Activated naive CD4-positive, alpha-beta T cell treated with anti-CD3 and anti-CD28 coated beads, Interleukin-2, amount 10 ng/mL, durations not matched to agents 5 hours and 36 hours (primary cell): ENCODE measurements at places on chromosomes 2 and 18. TPM values are rescaled to one million over a fixed set of nuclear protein-coding genes. Genes with fewer than 3 reads are reported as not detected.

Gene SLC19A3
- not detected for total RNA-seq

Gene MERTK
- total RNA-seq: 0.13 TPM

Gene AQP4
- not detected for total RNA-seq

Gene LYPD1
- total RNA-seq: not detected

Gene RRM2
- 332 TPM for total RNA-seq

Gene MAP2
- not detected for total RNA-seq

Gene RAB17
- total RNA-seq: not detected

Gene CDK15
- not detected for total RNA-seq

Gene INHA
- not detected for total RNA-seq

Gene ZNF236
- 21.0 TPM for total RNA-seq

Gene DNER
- not detected for total RNA-seq

Gene SLC8A1
- 0.34 TPM for total RNA-seq

Gene ATG4B
- total RNA-seq: 81.3 TPM

Gene TIMM21
- total RNA-seq: 23.9 TPM

Gene ACKR3
- total RNA-seq: 6.1 TPM
